ENCODE measurements at places on chromosomes 6 and 20. TPM values are rescaled to one million over a fixed set of nuclear protein-coding genes. Genes with fewer than 3 reads are reported as not detected.

Gene TCF21
- total RNA-seq = 2.1 TPM

Gene BPIFA1
- total RNA-seq = not detected

Gene STX11
- 15.4 TPM for total RNA-seq

Gene RBPJL
- total RNA-seq = not detected

Gene DYNLT2
- 0.70 TPM for total RNA-seq

Gene ECHDC1
- 38.8 TPM for total RNA-seq

Gene EFCAB8
- total RNA-seq = not detected

Gene TMEM30A
- total RNA-seq = 64.0 TPM

Gene PRSS35
- not detected for total RNA-seq

Gene OTOR
- total RNA-seq = not detected

Gene MDFI
- total RNA-seq = 2.2 TPM

Gene BLTP3A
- total RNA-seq = 21.3 TPM

Gene RXRB
- total RNA-seq = 33.0 TPM

Gene BNIP5
- not detected for total RNA-seq

Gene RAET1E
- 0.66 TPM for total RNA-seq

Gene F13A1
- 22.4 TPM for total RNA-seq

Gene CTCFL
- not detected for total RNA-seq

Gene SPATA25
- total RNA-seq = 2.6 TPM

Gene ABHD16B
- total RNA-seq = not detected

Gene CDSN
- total RNA-seq = not detected

Gene NKX2-4
- total RNA-seq = not detected

Gene ZFP57
- total RNA-seq = not detected

Gene MOG
- 2.5 TPM for total RNA-seq

Gene FAXC
- 0.30 TPM for total RNA-seq

Gene UST
- 2.4 TPM for total RNA-seq

Gene RIMS4
- 0.31 TPM for total RNA-seq

Gene VSTM2L
- 5.3 TPM for total RNA-seq

Gene CLVS2
- total RNA-seq = not detected

Gene SSTR4
- not detected for total RNA-seq

Gene PPT2
- total RNA-seq = 18.0 TPM

Gene WFDC2
- not detected for total RNA-seq

Gene FHL5
- total RNA-seq = 2.1 TPM

Gene NR2E1
- total RNA-seq = not detected

Gene PPP1R3D
- total RNA-seq = 13.3 TPM

Gene SOX18
- total RNA-seq = 59.5 TPM

Gene DNAH8
- total RNA-seq = not detected

Gene GJA1
- 295 TPM for total RNA-seq

Gene EYA2
- total RNA-seq = 0.45 TPM

Gene POM121L2
- not detected for total RNA-seq

Gene BPI
- not detected for total RNA-seq

Gene KIF25
- 0.39 TPM for total RNA-seq

Gene RSPH3
- total RNA-seq = 10.5 TPM
